ENCODE measurements at places on chromosomes 13 and 19. TPM values are rescaled to one million over a fixed set of nuclear protein-coding genes. Genes with fewer than 3 reads are reported as not detected.
A peak's percentile ranks its signal among the peaks of the same experiment; 100 is the strongest.

GRCh38 chr19:2251106-2252054, 2.3 kb downstream of the AMH start:
- no peak for DNase-seq

ZNF878 gene
- not detected for total RNA-seq

CYP2S1 gene
- 24.7 TPM for total RNA-seq

- DNase-seq = peak; percentile 64
Observed at GRCh38 chr13:46679369-46680120, 117.4 kb downstream of the ESD start.

- DNase-seq = peak; percentile 50
Observed at GRCh38 chr13:111152844-111153243, 37.7 kb downstream of the ARHGEF7 start.

GRCh38 chr19:511101-511851, 4.0 kb downstream of the TPGS1 start:
- no peak for DNase-seq

DNA sequence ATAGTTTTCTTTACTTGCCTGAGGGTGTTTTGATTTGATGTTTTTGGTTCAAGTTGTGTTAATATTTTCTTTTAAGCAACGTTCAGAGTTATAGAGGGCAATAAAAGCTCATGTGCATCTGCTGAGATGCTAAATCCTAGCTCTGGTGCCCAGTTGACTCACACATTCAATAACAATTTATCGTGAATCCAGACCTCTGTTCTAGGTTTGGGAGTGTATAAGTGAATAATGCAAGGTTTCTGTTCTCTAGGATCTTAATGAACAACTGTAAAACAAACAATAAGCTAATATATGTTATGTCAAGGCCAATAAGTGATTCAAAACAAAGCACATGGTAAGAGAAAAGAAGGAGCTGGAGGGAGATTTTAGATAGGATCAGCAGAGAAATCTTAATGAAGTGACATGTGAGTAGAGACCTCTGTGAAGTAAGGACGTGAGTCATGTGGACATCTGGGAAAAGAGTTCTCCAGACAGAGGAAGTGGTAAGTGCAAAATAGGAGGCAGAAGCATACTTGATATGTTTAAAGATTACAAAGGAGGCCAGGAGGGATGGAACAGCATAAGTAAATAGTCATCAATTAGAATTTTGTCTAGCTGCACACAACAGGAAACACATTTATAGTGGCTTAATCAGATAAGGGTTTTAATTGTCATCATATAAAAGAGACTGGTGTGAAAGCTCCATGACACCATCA, 278.5 kb upstream of the HTR2A start:
- peak; percentile 6 for DNase-seq

NCAN gene
- total RNA-seq = not detected

ZNF177 gene
- total RNA-seq = 1.2 TPM

SHISA2 gene
- 170 TPM for total RNA-seq

DNA sequence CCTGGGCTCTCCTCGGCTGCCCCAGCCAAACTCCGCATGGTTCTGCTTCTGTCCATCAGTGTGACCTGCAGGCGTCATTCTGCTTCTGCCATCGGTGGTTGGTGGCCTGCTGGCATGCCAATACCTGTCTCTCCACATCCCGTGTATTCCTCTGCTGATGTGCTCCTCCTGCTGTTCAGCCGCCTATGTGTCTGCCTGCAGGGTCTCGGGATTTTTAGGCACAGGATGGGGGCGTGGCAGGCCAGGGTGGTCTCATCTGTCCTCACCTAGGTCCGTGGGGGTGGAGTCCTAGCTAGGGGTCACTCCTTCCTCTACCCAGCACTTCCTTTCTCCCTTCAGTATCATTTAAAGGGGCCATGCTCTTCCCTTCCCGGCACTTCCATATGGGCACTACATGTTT, 33.0 kb upstream of the SGCG start:
- DNase-seq = no peak

- DNase-seq = no peak
Observed at GRCh38 chr19:41795031-41795461, 1.3 kb upstream of the CEACAM3 start.

DNA sequence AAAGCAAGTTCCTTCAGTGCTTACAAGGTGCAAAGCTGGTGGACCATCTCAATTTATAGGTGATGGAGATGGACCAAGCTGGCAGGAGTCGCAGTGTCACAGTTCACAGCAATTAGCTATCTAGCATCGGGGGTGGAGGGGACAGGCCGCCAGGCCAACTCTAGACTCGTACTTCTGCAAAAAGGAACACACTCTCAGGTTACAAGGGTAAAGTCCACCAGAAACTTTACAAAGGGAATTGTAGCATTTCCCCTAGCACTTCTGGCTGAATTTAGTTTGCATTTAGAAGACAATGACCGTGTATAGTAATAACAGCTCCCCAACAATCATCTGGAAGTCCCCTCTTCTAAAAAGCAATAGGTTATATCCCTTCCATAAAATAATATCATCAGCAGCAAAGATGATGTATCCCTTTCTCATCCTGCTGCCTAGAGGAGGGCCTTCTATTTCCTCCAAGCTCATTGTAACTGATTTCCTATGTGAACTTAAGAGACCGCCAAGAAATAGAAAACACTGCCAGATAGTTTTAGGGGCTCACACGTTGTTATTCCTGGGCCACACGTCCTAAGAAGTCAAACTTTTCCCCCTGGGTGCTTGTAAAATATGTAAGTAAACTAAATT, 8.5 kb upstream of the DOCK9 start:
- DNase-seq = no peak

ZNF560 gene
- 2.5 TPM for total RNA-seq

YJEFN3 gene
- 0.51 TPM for total RNA-seq

KLK14 gene
- total RNA-seq = not detected

- no peak for DNase-seq
Observed at GRCh38 chr19:1383017-1383311, 743 bp upstream of the NDUFS7 start.
